ENCODE measurements at places on chromosomes 4 and X. TPM values are rescaled to one million over a fixed set of nuclear protein-coding genes. Genes with fewer than 3 reads are reported as not detected.

ENOPH1 gene
- total RNA-seq, result 43.3 TPM

C4orf36 gene
- 1.9 TPM for total RNA-seq

ARSH gene
- not detected for total RNA-seq

HELT gene
- total RNA-seq, result not detected

CCNG2 gene
- total RNA-seq, result 26.1 TPM

AFF2 gene
- 0.17 TPM for total RNA-seq

BDH2 gene
- total RNA-seq, result 15.2 TPM

TRIM2 gene
- 35.5 TPM for total RNA-seq

MAGEA9B gene
- total RNA-seq, result not detected

RASSF6 gene
- total RNA-seq, result 12.8 TPM

PCDH7 gene
- total RNA-seq, result 1.8 TPM

CPLX1 gene
- total RNA-seq, result 0.93 TPM

TMEM128 gene
- 15.1 TPM for total RNA-seq

GLOD5 gene
- not detected for total RNA-seq

TMEM156 gene
- total RNA-seq, result 10.4 TPM

SPANXN4 gene
- total RNA-seq, result not detected

PRDM5 gene
- 8.7 TPM for total RNA-seq

HEPH gene
- total RNA-seq, result not detected

SMS gene
- total RNA-seq, result 225 TPM

DNASE1L1 gene
- total RNA-seq, result 28.8 TPM

MAGT1 gene
- total RNA-seq, result 158 TPM

NEXMIF gene
- not detected for total RNA-seq

IQCM gene
- total RNA-seq, result not detected

TMEM255A gene
- total RNA-seq, result not detected

CXCL13 gene
- 0.51 TPM for total RNA-seq

PPA2 gene
- total RNA-seq, result 83.6 TPM

MAGED4B gene
- total RNA-seq, result 8.7 TPM

F8A3 gene
- 15.7 TPM for total RNA-seq

TGIF2LX gene
- total RNA-seq, result not detected

GAB1 gene
- 13.4 TPM for total RNA-seq

TRIML2 gene
- total RNA-seq, result not detected
